Activated T-cell treated with anti-CD3 and anti-CD28 coated beads, Interleukin-2, amount 50 U/mL, for 1 hour (primary cell): ENCODE measurements at places on chromosomes 7 and 10.
A peak's percentile ranks its signal among the peaks of the same experiment; 100 is the strongest.

DNA sequence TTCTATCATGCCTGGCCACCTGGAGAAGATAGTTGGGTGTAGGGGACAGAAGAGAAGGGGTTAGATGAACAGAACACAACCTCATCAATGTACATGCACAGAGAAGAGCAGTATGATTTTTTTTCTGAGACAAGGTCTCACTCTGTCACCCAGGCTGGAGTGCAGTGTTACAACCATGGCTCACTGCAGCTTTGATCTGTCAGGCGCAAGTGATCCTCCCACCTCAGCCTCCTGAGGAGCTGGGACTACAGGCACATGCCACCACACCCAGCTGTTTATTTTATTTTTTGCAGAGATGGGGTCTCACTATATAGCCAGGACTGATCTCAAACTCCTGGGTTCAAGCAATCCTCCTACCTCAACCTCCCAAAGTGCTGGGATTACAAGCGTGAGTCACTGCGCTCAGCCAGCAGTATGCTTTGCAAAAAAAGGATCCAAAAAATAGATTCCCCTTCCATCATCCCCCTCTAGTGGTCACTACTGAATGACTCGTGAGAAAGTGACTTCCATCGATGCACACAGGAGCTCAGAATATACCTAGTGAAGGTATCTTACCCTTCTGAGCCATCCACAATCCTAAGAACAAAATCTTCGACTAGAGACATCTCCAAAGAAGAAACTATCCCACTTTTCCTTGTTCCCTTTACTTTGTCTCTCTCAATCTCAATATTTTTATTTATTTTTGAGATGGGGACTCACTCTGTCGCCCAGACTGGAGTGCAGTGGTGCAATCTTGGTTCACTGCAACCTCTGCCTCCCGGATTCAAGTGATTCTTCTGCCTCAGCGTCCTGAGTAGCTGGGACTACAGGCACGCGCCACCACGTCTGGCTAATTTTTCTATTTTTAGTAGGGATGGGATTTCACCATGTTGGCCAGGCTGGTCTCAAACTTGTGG is 21.0 kb downstream of the ZCWPW1 start:
- DNase-seq, result peak; percentile 28

DNA sequence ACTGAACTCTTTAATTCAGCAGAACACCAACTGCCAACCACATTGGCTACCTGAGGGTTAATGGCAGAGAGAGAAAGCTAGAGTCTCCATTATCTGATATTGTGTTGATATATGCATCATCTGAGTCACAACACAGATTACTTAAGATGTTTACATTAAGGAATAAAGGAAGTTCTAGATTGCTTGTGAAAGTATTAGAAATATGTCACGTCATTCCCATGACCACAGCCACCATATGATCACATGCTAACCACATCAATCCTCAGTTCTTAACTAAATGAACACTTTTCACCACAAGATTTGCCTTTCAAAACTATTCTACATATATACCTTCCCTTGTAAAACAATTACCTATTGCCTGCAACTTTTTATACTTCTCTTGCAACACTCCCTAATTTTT is 337.9 kb downstream of the FGFR2 start:
- DNase-seq, result no peak

GRCh38 chr10:116001262-116001857 is 271.6 kb downstream of the GFRA1 start:
- DNase-seq, result no peak

DNA sequence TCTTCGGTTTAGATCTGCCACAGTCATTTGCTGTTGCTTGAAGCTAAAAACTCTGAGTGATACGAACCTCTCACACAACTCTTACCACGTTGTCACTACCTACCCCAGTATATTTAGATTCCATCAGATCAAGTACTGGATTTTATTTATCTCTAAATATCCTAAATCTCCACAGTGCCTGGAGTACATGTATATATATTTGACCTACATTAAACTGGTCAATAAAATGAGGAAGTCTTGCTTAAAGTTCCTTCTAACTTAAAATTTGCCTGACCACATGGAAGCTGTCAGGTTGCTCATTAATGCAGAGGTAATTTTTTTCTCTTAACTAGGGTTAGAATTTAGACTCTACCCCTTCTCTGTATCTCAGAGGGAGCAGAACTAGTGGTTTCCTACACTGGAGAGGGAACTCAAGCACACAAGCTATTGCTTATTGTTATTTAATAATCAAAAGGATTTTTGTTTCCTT is 3.1 kb upstream of the MACC1 start:
- DNase-seq, result no peak

- no peak for DNase-seq
Observed at GRCh38 chr7:39493934-39494333, 72.3 kb upstream of the YAE1 start.

DNA sequence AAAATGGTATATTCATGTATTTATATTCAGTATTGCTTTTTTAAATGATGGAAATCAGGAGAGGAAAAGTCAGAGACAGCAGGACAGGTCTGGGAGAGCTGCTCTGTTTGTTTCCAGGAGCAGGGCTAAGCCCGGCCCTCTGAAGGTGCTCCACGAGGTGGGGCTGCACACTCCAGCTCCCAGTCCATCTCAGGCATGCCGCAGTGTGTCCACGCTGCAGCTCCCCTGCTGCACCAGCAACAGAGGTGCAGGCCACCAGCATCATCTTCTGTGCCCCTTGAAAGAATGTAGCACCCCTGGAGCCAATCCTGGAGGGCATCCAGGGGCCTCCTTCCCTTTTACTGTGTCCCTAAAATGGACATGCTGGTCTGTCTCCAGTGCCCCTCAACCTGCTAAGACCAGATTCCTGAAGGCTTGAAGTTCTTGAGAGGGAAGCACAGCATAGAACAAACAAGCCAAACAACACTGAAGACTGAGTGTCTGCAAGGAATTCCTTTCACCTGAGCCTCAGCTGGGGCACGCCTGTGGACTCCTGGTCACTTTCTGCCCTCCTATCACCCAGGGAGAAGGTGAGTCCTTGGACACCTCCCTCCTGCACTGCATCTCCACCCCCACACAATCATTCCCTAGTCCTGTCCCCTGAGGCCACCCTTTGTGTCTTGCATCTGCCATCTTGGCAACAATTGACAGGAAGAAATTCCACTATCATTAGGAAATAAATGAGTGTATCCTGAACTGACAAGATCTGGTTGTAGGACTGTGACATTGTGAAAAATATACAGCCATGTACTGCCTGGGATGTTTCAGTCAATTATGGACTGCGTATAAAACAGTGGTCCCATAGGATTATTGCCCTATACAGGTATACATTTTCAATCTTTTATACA is 100.5 kb downstream of the CXCL12 start:
- DNase-seq, result no peak
